ENCODE measurements at places on chromosomes 1 and 21.

GRCh38 chr1:5774019-5774418 is 218.2 kb downstream of the NPHP4 start:
- DNase-seq: no peak

DNA sequence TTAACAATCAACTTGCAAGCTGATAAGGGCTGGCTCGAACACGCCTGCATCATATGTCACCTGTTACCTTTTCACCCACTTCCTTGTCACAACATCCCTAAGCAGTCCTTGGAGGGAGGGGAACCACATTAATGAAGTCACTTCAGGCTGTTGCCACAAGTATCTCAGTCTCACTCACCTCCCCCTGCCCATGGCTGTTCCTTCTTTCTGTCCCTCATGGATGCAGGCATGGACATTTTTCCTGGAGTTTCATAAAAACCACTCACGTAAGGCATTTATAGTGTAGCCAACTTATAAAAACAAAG is 76.8 kb upstream of the ANGPTL1 start:
- no peak for DNase-seq

DNA sequence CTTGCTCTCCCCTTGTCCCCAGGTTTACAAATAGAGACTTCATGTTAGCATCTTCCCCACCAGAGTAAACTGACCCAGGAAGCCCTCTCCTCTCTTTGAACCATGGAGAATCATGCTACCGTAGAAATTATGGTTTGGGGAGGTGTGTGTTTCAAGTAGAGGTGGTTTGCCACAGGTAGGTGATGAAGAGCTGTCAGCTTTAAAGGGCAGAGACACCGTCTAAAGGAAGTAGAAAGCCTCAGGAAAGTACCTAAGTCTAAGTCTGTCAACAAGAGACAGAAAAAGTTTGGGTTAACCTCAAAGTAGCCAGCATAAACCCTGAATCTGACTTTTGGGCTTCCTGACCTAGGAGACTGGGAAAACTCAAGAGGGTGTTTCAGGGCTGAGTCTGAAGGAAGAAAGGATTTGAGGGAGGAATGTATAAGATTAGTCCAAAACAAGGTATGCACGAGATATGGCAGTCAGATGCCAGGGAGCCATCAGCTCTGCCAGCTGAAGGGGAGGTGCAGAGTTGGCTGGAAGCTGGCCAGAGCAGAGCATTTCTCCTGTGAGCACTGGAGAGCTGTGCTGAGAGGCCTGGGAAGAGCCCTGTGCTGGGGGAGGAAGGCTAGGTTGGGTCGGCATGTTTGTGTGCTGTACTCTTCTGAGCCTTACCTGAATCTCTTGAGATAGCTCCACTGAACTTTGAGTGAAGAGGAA is 14.3 kb downstream of the ADAMTSL4 start:
- DNase-seq: no peak

DNA sequence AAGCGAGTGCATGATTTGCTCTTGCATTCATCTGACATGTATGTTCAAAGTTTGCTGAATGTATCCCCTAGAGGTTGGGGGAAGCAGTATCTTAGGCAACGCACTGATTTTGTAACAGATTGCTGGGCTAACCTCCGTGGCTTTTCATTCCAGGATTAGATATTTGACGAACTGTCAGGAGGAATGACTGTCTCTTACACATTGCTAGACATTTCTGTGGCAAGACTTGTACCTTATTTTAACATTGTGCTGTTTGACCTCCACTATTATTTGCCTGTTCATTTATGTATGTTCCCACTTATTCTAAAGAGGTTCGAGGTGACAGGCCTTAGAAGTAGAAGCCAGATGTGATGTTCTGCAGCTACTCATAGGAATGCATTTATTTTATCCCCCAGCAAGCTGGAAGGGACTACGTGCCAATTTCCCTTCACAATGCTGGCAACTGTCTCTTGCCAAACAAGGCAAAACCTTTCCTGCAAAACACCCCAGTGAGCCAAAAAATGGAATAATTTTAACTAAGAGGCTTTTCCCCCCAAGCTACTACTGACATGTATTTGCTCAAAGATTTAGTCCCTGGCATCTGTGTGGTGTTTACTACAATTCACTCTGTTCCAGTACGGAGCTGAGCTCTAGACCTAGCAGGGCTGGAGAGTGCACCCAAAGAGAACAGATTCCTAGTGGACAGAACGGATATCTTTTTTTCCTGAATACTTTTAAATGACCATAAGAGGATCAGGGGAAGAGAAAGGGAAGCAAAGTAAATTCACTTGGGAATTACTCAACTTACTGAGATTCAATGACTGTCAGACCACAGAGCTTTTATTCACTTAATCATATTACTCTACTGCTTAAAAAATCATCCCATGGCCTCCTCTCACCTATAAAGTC is 646.2 kb downstream of the SMYD3 start:
- no peak for DNase-seq

GRCh38 chr1:91151702-91152101 is 129.9 kb upstream of the ZNF644 start:
- DNase-seq: no peak

- DNase-seq: no peak
Measured at GRCh38 chr21:32481875-32482408, 69.4 kb downstream of the EVA1C start.

- DNase-seq: no peak
Measured at GRCh38 chr1:31633117-31633516, 11.6 kb downstream of the PEF1 start.

- no peak for DNase-seq
Measured at GRCh38 chr1:98340511-98340910, 321.0 kb upstream of the SNX7 start.

GRCh38 chr21:31497914-31498313 is 153.9 kb upstream of the TIAM1 start:
- no peak for DNase-seq

Data from stimulated activated CD4-positive, alpha-beta T cell treated with anti-CD3 and anti-CD28 coated beads, TNF-alpha, amount 100 ng/mL, for 4 hours (primary cell).